ENCODE measurements at places on chromosomes 11 and 22.

DNA sequence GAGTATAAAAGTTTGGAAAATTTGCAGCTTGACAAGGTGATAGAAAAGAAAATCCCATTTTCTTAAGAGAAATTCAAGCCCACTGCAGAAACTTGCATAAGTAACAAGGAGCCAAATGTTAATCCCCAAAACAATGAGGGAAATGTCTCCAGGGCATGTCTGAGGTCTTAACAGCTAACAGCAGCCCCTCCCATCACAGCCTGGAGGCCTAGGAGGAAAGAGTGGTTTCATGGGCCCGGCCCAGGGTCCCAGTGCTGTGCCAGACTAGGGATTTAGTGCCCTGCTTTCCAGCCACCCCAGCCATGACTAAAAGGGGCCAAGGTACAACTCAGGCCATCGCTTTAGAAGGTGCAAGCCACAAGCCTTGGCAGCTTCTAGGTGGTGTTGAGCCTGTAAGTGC, 123.7 kb upstream of the TRPC6 start:
- DNase-seq, result no peak
- H3K4me1 ChIP-seq, result peaks cover 9% of the 10 kb centered on the region
- H3K4me3 ChIP-seq, result no peak overlapping the region
- H3K27ac ChIP-seq, result peak overlapping the region; percentile 87
- H3K27me3 ChIP-seq, result no peaks in the 10 kb centered on the region
- no peaks in the 10 kb centered on the region for H3K36me3 ChIP-seq

DNA sequence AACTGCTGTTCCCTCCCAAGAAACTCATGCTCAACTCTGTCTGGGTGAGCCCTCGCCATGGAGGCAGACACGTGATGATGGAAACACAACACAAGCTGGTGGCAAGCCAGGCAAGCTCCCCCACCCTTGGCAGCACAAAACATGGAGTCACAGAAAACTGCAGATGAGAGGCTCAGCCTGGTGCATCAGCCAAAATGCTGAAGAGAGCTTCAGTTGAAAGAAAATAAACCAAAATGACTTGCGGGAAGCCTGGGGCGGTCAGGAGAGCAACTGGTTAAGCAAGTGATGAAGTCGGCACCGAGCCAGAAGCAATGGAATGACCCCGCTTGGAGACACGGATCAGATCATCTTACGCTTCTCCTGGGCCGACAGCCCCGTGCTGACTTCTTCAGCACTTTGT, 68.3 kb downstream of the C11orf58 start:
- no peaks in the 10 kb centered on the region for H3K27me3 ChIP-seq
- no peaks in the 10 kb centered on the region for H3K36me3 ChIP-seq
- H3K4me3 ChIP-seq, result no peak overlapping the region
- peaks cover 5% of the 10 kb centered on the region for H3K4me1 ChIP-seq
- H3K27ac ChIP-seq, result no peak overlapping the region

DNA sequence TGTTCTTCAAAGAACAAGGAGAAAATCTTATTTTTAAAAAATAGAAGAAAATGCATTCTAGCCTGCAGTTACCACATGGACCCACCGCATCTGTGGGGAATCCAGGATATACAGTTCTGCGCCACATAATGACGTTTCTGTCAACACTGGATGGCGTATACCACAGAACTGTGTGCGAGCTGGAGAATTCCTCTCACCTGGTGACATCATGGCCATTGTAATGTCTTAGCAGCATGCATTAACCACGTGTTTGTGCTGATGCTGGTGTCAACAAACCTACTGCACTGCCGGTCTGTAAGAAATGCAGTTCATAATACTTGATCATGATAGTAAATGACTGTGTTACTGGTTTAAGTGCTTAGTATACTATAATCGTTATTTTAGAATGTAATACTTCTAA, 174.7 kb downstream of the TBC1D22A start:
- H3K36me3 ChIP-seq, result peaks cover 4% of the 10 kb centered on the region
- H3K4me3 ChIP-seq, result no peak overlapping the region
- no peak overlapping the region for H3K27ac ChIP-seq

DNA sequence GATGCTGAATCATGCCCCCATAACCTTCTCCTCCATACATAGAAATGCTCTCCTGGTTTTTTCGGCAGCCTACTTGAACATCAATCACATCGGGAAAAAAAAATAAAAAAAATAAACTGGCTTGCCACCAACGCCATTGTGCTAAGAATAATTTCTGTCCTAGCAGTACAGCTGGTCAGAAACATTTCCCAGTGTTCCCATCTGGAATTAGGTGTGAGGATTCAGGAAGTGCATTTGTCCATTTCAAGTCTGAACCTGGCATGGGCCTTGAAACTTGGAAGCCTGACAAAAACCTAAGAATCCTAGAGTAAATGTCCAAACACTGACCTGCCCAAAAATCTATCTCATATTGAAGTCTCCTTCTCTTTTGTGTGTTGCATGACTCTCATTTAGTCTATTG, 16.6 kb upstream of the NAV2 start:
- no peak overlapping the region for H3K4me3 ChIP-seq
- H3K36me3 ChIP-seq, result no peaks in the 10 kb centered on the region
- peak; percentile 73 for DNase-seq
- H3K27me3 ChIP-seq, result no peaks in the 10 kb centered on the region
- H3K4me1 ChIP-seq, result peaks cover 32% of the 10 kb centered on the region
- H3K27ac ChIP-seq, result peak overlapping the region; percentile 40

- H3K27me3 ChIP-seq, result no peaks in the 10 kb centered on the region
- H3K36me3 ChIP-seq, result no peaks in the 10 kb centered on the region
- no peak overlapping the region for H3K27ac ChIP-seq
- DNase-seq, result peak; percentile 67
Observed at GRCh38 chr22:41237707-41238569, 2.8 kb downstream of the CHADL start.

DNA sequence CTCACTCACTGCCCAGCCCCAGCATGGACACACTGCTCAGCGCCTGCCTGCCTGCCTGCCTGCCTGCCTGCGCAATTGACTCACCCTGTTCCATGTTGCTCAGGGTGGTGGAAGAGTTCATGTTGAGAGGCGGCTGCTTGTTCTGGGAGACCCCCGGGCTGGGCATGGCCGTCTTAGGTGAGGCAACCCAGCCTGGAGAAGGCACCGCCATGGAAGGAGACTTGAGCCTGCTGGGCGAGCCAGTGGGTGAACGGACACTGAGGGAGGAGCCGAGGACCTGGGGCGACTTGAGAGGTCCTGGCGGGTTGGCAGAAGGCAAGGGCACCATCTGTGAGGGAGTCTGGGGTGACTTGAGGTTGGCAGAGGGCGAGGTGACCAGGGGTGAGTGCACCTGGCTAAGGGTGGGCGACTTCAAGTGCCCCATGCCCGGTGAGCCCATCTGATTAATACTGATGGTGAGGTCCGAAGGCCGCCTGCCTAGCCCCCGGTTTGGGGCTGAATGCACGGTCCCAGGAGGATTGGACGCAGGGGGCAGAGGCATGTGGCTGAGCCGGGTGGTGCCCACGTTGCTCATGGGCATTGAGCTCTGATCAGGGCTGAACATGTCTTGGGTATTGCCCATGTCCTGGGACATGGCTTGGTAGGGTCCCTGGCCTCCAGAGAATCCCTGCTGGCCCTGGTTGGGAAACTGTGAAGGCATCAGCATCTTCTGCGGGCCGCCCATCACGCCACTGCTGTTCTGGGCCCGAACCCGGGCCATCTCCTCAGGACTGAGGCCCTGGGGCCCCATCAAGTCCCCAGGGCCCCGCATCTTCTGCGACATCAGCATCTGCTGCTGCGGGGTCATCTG, 17.1 kb downstream of the CXCR5 start:
- no peak overlapping the region for H3K4me3 ChIP-seq
- H3K27me3 ChIP-seq, result no peaks in the 10 kb centered on the region
- DNase-seq, result no peak
- peaks cover 88% of the 10 kb centered on the region for H3K36me3 ChIP-seq

All from MCF 10A (cell line).